ENCODE measurements at places on chromosomes 3 and 15.

DNA sequence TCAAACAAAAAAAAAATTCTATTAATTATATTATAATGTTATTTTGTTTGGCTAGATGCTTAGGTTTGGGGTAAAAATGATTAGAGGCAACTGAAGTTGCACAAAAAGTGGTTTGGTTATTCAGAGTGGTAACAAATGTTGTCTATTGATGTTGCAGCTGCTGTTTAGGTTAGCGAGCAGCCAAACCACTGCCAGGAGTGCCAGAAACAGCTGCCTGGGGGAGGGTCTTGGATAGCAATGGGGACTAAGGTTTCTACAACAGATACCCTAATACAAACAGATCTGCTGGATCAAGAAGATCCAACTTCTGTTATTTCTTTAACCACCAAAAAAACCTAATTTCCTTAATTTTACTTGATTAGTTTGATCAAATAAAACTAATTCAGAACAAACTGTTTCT lies 26.6 kb downstream of the BTLA start:
- DNase-seq = no peak

DNA sequence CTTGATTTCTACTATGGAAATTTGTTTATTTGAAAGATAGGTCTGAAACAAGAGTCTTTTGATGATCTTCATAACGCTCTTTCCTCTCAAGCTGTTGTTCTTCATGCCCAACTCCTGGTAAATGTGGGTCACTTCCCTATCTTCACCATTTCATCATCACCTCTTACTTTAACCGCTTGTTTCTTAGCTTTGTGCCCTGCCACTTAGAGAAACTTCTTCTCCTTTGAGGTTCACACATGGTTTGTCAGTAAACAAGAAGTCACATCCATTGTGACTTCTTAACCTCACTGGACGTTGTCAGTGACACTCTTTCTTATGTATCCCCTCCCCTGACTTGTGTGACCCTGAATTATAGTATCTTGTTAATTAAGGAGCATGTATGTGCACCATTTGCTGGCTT lies 16.9 kb upstream of the P2RY13 start:
- DNase-seq = no peak

- DNase-seq = peak; percentile 100
These were observed 232.6 kb upstream of the LRTM1 start for GRCh38 chr3:55160241-55160983.

DNA sequence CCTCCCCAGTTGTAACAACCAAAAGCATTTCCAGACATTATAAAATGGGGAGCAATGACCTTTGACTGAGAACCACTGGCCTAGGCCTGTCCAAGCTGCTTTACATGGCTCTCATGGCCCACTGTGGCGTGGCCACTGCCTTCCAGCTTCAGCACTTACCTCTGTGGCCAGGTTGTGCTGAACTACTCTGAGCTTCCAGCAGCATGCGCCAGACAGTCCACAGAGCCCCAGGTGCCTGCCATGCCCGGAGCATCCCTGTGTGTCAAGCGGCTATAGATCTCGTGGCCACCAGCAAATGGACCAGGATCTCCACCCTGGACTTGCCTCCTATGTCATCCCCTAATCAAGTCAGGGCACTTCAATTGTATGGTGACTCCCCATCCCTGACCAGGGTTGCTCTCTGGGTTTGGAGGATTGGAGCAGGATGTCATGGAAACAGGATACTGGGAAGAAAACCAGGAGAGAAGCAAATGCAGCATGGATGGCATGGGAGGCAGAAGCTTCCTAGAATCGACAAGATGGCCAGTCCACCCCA lies 199.7 kb downstream of the UACA start:
- DNase-seq = no peak

DNA sequence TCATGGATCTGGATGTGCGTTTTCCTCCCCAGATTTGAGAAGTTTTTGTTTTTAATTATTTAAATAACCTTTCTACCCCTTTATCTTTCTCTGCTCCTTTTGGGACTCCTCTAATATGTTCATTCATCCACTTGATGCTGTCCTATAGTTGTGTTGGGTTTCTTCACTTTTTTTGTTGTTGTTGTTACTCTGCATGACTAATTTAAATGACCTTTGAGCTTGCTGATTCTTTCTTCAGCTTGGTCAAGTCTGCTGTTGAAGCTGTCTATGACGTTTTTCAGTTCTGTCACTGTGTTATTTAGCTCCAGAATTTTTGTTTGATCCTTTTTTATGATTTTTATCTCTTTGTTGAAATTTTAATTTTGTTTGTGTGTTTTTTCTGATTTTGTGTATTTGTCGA lies 463.6 kb upstream of the ALCAM start:
- no peak for DNase-seq

- DNase-seq = peak; percentile 31
These were observed 103.2 kb downstream of the DPH6 start for GRCh38 chr15:35442742-35443141.

DNA sequence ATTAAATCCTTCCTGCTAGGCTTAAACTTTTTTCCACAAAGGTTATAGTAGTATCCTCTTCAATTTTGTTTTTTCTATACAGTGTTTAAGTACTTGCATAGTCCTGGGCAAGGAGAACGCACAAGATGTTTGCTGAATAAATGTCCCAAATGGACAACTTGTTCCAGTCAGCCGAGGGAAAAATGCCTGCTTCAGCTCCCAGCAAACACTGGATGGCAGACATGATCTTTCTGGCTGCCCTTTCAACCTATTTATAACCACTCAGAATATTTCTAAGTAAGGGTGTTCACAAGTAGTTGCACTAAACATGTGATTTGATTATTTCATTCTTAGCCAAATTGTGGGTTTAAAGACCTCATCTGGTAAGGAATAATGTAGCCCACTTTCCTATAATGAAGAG lies 29.8 kb downstream of the GNB4 start:
- DNase-seq = peak; percentile 48

DNA sequence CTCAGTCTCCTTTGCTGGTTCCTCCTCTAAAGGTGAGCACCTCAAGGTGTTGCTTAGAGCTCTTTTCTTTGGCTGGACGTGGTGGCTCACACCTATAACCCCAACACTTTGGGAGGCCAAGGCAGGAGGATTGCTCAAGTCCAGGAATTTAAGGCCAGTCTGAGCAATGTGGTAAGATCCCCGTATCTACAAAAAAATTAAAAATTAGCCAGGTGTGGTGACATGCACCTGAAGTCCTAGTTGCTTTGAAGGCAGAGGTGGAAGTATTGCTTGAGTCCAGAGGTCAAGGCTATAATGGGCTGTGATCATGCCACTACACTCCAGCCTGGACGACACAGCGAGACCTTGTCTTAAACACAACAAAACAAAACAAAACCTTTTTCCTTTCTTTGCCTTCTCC lies 28.3 kb downstream of the TOPBP1 start:
- no peak for DNase-seq

DNA sequence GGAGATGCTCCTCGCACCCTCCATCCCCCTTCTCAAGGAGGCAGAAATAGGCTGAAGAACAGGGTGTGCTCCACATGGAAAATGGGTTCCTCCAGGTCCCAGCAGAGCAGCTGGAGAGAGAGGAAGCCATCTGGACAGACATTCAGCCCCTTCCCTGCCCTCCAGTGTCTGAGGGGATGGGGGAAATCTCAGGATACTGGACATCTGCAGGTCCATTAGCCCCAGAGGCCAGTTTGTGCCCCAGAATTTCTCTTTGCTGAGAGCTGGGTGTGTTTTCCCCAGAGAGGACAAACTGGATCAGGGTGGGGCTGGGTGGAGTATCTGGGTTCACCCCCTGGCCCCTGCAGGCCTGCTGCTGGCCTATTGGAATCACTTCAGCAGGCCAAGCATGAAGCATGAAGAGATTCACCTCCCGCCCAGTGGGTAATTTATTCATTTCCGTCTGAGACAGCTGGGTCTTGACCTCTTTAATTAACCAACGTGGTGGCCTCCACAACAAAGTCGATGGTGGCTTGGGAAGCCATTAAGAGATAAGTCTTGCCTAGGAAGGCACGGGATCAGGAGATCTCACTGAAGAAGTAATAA lies 4.6 kb downstream of the FAM3D start:
- no peak for DNase-seq

- DNase-seq = no peak
These were observed 63.3 kb downstream of the RLBP1 start for GRCh38 chr15:89157918-89158564.

DNA sequence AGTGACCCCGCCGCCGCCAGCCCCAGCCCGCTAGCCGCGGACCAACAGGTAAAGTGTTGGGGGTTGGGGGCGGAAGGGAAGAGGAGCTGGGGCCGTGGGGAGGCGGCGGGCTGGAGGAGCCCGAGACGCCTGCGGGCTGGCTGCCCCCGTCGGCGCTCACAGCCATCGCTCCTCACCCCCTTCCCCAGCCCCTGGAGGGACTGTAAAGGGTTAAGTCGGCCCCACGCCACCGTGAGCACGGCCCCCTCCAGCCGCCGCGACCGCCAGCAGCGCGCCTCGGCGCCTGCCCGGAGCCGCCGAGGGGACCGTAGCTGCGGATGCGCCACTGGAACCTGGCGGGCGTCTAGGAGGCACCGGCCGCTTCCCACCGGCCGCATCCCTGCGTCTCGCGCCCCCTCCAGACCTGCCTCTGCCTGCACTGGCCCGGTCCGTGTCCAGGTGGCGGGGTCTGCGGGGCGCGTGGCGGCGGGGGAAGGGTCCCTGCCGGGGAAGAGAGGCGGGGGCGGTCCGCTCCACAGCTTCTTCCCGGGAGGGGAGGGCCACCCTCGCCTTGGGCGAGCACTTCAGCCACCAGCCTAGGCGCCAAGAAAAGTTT lies 522 bp downstream of the MED12L start:
- no peak for DNase-seq

DNA sequence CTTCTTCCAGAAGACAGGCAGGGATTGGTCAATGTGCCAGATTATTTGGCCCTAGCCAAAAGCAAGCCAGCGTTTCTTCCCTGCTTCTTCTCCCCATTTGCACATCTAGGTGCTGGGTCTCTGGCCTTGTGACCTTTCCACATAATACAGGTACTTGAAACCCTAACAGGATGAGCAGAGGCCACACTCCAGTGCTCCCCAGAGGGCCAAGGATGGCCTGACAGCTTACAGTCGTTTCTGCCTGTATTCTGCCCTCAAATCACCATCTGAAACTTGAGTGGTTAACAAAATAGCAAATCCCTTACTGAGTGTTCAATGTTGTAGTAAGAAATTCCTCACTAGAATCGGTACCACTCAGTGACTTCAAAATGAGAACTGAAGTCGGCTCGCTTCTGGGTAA lies 29.1 kb downstream of the MKRN2 start:
- no peak for DNase-seq

GRCh38 chr3:43183456-43183855 lies 77.6 kb upstream of the POMGNT2 start:
- DNase-seq = peak; percentile 46

- DNase-seq = no peak
These were observed 33.4 kb downstream of the LINGO1 start for GRCh38 chr15:77599357-77599756.

DNA sequence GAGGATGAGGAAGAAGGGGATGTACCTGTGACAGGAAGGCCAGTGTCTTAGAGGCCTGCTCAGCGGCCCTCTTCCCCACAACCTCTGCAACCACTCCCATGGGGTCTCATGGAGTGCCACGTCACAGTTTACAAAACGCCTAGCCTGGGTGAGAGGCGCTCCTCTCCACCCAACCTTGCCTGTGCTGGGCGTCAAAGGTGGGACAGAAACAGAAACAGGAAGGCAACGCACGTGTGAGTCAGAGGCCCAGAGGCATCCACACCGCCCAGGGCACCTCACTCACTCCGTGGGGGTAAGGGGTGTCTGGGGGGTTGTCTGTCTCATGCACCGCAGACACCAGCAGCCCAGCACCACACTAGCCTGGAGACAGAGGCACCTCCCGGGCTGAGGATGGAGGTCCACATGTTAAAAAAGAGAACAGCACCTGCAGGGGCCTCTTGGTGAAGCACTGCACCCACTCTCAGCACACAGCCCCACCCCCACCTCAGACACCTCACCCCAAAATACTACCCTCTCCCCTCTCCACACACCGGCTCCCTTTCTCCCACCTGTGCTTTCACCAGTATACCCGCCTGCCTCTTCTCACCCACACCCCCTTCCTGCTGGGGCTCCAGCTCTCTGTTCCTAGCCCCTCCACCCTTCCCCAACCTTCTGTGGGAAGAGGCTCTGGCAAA lies 4.7 kb upstream of the CALML4 start:
- no peak for DNase-seq

DNA sequence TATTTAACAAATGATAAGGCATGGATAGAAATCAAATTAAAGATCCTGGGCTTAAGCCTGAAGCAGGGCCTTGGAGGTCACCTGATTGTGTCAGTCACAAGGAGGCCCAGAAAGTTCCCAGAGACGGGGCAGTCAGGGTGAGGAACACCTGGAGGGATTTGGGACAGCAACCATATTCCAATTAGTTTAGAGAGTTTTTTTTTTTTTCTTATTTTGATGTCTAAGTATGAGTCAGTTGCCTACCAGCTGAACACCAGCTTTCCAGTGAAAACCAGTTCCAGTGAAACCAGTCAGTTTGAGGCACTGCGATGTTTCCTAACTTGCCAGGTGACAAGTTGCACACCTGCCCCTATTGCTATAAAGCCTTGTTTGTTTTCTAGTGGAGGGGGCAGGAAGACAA lies 350.7 kb upstream of the AZI2 start:
- no peak for DNase-seq

GRCh38 chr3:43473244-43473643 lies 148.6 kb downstream of the ANO10 start:
- no peak for DNase-seq

DNA sequence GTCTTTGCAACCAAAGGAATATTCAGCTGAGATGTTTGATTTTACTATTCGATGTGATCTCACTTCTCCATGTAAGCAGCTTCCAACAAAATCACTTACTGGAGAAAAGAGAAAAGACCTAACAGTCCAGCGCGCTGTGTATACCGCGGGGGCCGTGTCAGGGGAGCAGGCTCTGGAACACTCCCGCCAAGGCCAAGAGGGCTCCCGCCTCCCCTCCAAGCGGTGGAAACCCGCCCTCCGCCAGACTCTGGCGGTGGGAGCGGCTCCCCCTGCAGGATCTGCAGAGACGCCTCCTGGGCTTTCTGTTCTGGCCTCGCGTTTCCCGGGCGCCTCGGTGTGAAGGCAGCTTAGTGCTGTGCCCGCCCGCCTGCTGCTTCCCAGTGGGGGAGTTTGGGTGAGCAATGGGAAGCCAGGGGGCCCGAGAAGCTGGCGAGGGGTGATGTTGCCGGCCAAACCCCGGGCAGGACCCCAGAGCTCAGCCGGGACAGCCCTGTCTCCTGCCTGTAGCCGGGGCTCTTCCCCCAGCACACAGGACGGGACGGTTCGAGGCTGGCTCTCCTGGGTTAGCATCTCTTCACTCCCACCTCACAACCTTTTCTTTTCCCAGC lies 36.3 kb downstream of the CHST14 start:
- peak; percentile 63 for DNase-seq

DNA sequence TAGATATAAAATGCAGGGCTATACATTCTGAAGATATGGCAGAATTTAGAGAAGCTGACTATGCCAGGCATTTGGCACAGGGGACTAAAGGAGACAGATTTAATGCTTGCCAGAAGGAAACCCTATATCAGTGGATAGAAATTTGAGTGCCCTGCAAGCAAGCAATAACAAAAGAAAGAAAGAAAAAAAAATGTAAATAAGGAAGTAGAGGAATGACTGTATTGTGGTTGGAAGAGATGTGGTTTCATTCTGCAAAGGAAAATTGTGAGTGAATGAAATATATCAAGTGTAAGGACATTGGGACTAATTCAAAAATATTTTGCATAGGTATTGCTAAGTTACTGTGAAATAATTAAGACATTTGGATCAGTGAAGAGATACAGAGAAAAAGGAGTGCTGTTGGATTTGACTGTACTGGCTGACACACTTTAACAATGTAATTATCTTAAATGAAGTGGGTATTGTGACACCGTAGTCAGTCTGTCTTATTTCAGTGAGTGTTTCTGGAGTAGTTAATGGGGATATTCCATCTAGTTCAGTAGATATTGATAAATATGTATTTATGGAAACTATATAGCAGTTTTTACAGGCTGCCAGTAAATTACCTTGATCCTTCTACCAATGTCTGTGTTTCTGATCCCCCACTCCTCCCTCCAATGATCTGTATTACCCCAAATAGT lies 418.2 kb downstream of the CNTN4 start:
- no peak for DNase-seq
